ENCODE measurements at places on chromosomes 1 and 21. TPM values are rescaled to one million over a fixed set of nuclear protein-coding genes. Genes with fewer than 3 reads are reported as not detected.

DNA sequence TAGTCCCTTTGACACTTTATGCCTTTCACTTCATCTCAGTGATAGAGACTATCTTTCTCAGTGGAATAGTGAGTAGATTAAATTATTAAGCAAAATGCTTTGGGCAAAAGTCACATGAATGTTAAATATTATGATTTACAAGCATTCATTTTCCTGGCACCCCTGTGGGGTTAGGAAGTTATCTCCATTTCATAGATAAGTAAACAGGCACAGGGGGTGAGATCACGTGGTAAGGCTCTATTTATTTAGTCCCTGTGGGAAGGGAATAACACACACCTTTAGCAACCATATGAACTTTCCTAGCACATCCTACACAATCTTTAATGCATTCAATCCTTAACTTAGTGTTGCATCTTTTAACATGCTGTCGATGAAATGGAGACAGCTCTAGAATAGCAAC, 12.3 kb downstream of the PSMB2 start:
- H3K27me3 ChIP-seq, result no peaks in the 10 kb centered on the region
- no peaks in the 10 kb centered on the region for H3K4me1 ChIP-seq
- H3K36me3 ChIP-seq, result no peaks in the 10 kb centered on the region
- H3K4me3 ChIP-seq, result no peak overlapping the region

DNA sequence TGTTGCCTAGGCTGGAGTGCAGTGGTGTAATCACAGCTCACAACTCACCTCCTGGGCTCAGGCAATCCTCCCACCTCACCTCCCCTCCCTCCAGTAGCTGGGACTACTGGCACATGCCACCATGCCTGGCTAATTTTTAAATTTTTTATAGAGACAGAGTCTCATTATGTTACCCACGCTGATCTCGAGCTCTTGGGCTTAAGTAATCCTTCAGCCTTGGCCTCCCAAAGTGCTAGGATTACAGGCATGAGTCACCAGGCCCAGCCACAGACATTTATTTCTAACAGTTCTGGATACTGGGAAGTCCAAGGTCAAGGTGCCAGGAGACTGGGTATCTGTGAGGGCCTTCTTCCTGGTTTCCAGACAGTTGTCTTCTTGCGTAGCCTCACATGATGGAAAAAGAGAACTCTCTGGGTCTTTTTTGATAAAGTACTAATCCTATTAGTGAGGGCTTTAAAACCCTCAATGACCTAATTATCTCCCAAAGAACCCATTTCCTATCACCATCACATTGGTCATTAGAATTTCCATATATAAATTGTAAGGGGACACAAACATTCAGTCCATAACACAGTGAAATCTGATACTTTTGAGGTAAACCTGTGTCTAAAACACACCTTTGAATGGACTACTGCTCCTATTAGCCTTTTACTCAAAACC, 67.9 kb downstream of the PHACTR4 start:
- H3K27ac ChIP-seq, result peak overlapping the region; percentile 60
- no peaks in the 10 kb centered on the region for H3K27me3 ChIP-seq
- peak; percentile 42 for DNase-seq

DNA sequence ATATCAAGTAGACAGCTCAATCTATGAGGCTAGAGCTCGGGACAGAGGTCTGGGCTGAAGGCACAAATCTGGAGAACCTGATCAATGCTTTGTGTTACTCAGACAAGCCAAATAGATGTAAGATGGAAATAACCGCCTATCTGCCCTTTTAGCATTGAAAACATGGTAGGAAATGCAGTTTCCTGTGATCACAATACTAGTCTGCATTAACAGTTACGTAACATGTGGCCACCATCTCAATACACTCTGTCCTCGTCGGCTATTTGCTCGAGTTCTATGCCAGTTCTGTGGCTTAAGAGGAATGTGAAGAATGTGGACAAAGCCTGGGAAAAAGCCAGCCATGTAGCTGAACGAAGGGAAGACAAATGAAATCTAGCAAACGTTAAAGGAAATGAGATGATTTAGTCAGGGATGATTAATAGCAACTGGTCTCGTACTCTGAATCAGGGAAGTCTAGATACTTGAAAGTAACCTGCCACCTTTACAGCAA, 73.3 kb downstream of the HSF2BP start:
- H3K27me3 ChIP-seq, result no peaks in the 10 kb centered on the region
- H3K4me1 ChIP-seq, result peaks cover 6% of the 10 kb centered on the region
- no peaks in the 10 kb centered on the region for H3K36me3 ChIP-seq
- no peak overlapping the region for H3K27ac ChIP-seq
- H3K4me3 ChIP-seq, result no peak overlapping the region

TMEM269 gene
- 0.07 TPM for polyA plus RNA-seq

ELF3 gene
- 0.05 TPM for polyA plus RNA-seq

All from ovary (tissue), 10 donors.